Metanephros (tissue), 2 donors: ENCODE measurements at places on chromosomes 6 and 20. TPM values are rescaled to one million over a fixed set of nuclear protein-coding genes. Genes with fewer than 3 reads are reported as not detected.

MRPS26 gene
- 50.9 TPM for total RNA-seq

CRISP3 gene
- total RNA-seq = 0.88 TPM

TJAP1 gene
- 25.9 TPM for total RNA-seq

RAMACL gene
- total RNA-seq = 2.6 TPM

TNF gene
- total RNA-seq = 0.35 TPM

CDSN gene
- total RNA-seq = not detected
